ENCODE measurements at places on chromosomes 3 and 15.

- DNase-seq = no peak
These were observed 47.9 kb upstream of the ARHGEF3 start for GRCh38 chr3:56849698-56850097.

GRCh38 chr3:3998140-3998922, 199.1 kb downstream of the LRRN1 start:
- DNase-seq = peak; percentile 12

- peak; percentile 64 for DNase-seq
These were observed 36.3 kb upstream of the TMC3 start for GRCh38 chr15:81410318-81410753.

DNA sequence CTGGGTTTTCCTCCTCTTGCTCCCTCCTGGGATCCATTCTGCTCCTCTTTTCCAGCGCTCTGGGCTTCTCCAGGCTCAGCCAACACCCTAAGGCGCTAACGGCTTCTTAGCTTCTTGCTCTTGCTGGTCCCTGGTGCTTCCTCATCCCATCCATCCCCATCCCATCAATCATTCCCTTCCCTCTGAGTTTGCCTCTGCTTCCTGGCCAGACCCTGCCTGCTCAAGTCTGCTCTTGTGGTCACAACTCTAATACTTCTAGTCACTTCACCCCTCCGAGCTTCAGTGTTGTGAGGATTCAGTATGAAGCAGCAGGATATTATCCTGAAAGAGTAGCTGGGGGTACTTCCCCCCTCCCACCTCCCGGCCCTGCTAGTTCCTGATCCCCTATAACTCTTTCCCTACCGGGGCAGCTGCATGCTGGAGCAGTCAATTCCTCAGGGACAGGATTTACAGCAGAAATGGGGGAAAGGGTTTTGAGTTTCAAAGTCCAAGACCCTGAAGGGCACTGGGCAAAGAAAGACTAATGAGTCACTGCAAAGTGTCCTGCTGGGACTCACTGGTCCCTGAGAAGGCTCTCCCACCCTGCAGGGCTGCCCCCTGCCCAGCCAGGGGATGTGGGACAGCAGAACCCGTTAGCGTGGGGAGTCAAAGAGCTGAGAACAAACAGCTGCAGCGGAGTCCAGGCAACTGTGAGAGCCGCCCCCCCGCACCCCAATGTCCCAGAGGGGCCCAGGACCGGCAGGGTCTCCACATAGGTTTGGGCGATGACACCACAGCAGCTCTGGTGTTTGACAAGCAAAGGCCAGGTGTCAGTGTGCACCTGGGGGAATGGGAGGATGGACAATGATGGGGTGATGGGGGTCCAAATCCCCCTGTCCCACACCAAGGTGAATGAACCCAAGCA, 2.3 kb upstream of the SYNM start:
- no peak for DNase-seq

- DNase-seq = no peak
These were observed 100.5 kb upstream of the SKOR1 start for GRCh38 chr15:67724691-67725375.

DNA sequence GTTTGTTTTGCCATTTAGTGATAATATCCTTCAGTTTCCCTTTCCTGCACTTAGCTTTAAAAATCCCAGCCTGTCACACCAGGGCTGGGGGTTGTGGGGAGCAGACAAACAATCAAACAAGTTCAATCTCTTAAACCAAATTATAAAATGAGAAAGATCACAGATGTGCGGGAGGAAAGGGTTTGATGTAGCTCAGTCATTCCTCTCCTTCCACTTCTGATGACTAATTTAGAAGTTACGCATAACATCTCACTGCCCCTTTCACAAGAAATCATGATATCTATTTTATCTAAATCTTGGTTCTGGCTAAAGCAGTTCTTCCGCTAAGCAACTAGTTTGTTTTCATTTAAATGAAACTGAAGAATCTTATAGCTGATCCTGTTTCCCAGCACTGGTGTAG, 34.1 kb upstream of the ATG7 start:
- no peak for DNase-seq

GRCh38 chr3:88732186-88732585, 375.2 kb upstream of the EPHA3 start:
- no peak for DNase-seq

GRCh38 chr3:189001559-189001958, 170.2 kb upstream of the TPRG1 start:
- no peak for DNase-seq

GRCh38 chr3:47425383-47425778, 44.6 kb downstream of the PTPN23 start:
- DNase-seq = no peak

- no peak for DNase-seq
These were observed 4.6 kb upstream of the CX3CR1 start for GRCh38 chr3:39284457-39284881.

- DNase-seq = no peak
These were observed 90.6 kb upstream of the FLNB start for GRCh38 chr3:57917601-57918000.

DNA sequence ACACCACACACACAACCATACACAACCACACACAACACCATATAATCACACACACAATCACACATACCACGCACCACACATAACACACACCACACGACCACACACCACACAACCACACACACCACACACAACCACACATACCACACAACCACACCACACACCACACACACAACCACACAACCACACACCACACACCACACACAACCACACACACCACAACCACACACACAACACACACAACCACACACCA, 24.2 kb downstream of the CPN2 start:
- no peak for DNase-seq

GRCh38 chr15:54808321-54808720, 388.4 kb downstream of the RSL24D1 start:
- DNase-seq = no peak

DNA sequence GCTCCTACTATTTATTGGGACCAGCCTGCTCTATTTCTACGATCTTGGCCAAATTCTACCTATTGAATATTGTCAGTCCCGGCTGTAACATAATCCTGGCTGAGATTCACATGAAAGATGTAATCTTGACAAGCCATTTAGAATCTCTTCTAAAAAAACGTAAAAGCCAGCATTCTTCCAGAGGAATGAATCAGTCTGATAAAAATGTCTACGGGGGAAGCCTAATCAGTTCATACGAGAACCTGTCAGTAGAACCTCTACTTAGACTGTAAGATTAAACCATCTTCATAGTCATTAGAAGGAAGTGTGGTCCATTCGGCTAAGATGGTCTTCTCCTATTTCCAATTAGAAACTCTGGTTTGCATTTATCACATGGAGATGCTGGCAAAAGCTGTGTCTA, 147.2 kb upstream of the WNT5A start:
- DNase-seq = no peak

- no peak for DNase-seq
These were observed 105.0 kb downstream of the FOXP1 start for GRCh38 chr3:71478568-71478967.

- peak; percentile 18 for DNase-seq
These were observed 136.6 kb upstream of the RARB start for GRCh38 chr3:25291481-25291905.

DNA sequence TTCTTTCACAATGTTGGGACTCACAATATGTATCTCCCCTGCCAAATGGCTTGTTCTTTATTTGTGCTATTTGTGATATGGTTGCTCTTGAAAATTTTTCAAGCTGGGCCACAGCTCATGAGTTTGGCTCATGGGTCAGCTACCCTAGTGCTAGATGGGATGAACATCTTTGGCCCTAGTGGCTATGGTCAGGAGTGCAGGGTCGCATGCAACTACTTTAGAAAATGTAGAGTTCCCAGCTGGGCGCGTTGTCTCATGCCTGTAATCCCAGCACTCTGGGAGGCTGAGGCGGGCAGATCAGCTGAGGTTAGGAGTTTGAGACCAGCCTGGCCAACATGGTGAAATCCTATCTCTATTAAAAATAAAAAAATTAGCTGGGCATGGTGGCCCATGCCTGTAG, 55.8 kb downstream of the POLR2M start:
- DNase-seq = no peak

GRCh38 chr3:33895658-33896057, 97.2 kb downstream of the PDCD6IP start:
- no peak for DNase-seq

DNA sequence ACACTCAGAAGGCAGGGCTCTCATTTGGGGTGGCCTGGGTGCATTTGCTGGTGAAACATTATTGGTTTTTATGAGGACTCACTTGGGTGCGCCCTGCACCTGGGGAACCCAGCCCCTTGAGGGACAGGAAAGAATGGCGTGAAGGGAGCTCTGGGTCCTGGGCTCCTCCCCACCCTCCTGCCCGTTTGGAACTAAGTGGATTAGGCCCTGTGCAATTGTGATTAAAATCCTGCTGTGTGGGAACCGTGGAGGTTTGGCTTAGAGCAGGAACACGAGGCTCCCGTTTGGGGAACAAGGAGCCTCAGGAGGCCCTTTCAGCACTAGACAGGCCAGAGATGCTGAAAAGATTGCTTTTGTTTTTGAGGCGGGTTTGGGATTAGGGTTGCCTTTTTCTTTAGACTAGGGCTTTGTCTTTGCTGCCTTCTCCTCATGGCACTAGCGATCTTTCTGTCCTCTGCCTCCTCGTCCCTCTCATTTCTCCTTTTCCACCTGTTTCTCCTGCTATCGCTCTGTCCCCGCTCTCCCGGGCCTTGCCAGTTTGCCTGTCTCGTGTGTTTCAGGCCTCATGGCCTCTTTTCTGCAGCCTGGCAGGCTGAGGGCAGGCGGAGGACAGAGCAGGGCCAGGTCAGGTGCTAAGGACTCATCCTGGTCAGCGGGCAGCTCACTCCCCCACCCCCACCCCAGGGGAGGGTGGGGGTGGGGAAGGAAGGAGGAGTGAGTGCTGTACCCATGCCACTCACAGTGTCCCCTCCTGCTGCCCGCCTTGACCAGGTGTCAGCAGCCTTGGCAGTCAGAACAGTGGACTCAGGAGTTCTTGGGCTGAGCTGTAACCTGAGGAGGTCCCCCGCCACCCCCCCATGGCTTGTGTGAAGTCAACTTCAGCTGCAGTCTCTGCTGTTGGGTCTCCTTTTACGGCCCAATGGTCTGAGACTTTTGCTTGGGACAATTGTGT, 8.6 kb downstream of the MAPKAPK3 start:
- DNase-seq = no peak

GRCh38 chr3:25419251-25419650, 8.8 kb upstream of the RARB start:
- DNase-seq = no peak

- DNase-seq = no peak
These were observed 51.5 kb downstream of the TGFBR2 start for GRCh38 chr3:30657914-30658313.

GRCh38 chr3:88117683-88118082, 32.1 kb upstream of the C3orf38 start:
- DNase-seq = no peak

- no peak for DNase-seq
These were observed 237.2 kb downstream of the MBNL1 start for GRCh38 chr3:152505926-152506325.

DNA sequence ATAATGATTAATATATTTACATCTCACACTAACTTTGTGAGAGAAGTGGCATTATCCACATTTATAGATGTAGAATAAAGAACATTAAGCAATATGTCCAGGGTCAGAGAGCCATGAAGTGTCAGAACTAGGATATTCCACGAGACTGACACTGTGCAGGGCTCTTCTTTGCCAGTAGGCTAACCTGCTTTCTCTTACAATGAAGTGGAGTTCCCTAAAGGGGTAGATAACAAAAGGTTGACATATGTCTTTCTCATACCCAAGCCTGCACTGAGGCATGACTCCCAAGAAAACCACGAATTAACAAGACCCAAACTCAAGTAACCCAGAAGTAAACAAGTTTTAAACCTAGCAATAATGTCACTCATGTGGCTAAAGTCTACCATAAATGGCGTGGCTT, 191.5 kb upstream of the SLC2A2 start:
- no peak for DNase-seq

DNA sequence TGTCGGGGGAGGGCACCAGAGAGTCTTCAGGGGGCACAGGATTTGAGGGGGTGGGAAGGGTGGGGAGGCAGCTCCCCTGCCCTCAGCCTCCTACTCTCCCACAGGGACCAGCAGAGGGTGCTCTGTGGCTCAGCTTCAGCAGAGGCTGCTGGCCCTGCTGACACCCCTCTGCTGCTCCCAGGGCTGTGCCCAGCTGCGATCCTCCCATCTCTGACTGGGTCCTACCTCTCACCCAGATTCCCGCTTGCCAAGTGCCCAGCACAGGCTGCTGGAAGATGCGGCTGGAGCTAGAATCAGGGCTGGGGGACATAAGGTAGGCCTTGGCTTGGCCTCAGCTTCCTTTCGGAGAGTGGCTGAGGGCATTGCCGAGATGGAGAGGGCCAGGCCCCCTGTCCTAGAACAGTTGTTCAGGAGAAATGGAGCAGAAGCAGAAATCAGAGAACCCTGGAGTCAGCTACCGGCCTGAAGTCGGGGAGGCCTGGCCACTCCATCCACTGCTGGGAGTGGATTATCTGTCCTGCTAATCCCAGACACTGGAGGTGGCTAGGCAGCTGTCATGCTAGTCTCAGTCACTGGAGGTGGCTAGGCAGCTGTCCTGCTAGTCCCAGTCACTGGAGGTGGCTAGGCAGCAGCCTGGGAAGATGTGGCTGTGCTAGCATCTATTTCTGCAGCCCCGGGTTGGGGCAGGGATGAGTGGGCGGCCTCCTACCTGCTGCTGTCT, 3.9 kb downstream of the GRM2 start:
- DNase-seq = no peak

DNA sequence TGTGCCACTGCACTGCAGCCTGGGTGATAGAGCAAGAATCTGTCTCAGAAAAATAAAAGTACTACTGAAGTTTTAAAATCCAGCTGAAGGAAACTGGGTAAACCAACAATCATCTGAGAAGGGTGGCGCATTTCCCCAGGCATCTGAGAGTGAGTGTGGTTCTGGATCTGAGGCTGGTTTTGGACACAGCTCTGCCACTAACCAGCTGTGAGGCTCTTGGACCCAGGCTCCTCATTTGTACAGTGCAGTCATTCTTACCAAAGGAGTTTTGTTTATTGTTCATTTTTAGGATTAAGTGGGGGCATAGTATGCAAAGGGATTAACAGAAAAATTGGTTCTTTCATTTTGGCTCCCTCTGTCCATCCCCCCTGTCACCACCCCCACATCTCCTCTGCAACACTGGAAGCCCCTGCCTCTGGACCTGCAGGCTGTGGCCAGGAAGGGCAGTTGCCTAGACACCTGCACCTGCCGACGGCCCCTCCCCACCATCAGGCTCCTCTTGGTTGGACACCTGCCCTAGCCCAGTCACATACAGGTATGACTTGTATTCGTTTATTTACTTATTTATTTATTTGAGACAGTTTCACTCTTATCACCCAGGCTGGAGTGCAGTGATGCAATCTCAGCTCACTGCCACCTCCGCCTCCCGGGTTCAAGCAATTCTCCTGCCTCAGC, 8.8 kb downstream of the NUP210 start:
- no peak for DNase-seq

DNA sequence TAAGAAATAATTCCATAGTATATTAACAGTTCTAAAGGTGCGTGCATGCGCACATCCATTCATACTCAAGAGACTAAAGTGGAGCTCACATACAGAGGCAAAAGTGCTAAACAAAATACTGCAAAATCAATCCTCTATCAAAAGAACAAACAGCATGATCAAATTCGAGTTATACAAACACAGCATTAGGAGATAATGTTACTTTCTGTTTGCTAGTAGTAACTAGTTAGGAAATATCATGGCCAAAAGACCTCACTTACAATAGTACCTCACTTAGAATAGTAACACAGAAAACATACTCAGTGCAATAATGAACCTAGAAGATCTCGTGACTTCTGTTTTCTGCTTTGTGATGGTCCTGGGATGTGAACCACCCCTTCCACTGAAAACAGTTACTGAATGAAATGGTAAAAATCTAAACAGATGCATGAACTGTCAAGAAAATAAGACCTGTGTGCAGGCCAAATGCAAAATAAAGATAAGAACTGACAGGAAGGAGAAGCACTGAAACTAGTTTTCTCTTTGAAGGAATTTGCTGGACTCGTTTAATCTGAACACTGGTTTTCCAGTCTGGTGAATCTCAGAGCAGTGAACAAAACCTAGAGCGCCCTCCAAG, 20.9 kb upstream of the CEMIP start:
- DNase-seq = no peak

Measured in left renal pelvis (tissue), 4 donors.